ENCODE measurements at places on chromosomes 7 and 10. TPM values are rescaled to one million over a fixed set of nuclear protein-coding genes. Genes with fewer than 3 reads are reported as not detected.

Gene SMC3
- 10.9 TPM for total RNA-seq

Gene SPDYE5
- 0.12 TPM for total RNA-seq

Gene C10orf90
- total RNA-seq, result 0.23 TPM

Gene BMS1
- total RNA-seq, result 15.3 TPM

Gene TCERG1L
- total RNA-seq, result not detected

Gene HPS1
- 18.6 TPM for total RNA-seq

Gene SPDYE2
- total RNA-seq, result 0.12 TPM

Gene LLCFC1
- not detected for total RNA-seq
